Panc1 (cell line): ENCODE measurements at places on chromosomes 2 and 18. TPM values are rescaled to one million over a fixed set of nuclear protein-coding genes. Genes with fewer than 3 reads are reported as not detected.

The SNTG2 gene
- total RNA-seq, result not detected

The ALK gene
- not detected for total RNA-seq

The IER3IP1 gene
- 8.5 TPM for total RNA-seq

DNA sequence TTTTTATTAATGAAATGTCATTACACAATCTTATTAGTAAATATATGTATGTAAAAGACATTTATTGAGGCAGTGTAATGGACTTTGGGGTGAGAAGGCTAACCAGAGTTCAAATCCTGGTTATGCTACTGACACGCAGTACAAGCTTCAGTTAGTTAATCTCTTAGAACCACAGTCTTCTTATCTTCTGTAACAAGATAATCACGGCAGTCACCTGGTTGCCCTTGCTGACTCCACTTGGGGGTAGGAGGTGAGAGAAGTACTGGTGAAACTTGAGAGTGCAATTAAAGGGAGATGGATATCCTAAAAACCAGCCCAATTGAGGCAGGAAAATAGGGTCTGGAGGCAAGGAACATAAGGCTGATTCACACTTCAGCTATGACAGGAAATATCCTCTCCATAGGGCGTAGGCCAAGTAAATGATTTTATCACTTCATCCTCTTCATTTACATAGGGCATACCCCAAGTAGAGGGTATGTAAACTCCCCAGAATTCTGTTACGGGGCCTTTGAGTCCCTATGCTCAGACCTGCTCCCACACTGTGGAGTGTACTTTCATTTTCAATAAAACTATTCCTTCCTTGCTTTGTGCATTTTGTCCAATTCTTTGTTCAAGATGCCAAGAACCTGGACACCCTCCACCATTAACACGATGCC lies 21.3 kb downstream of the SKA1 start:
- no peak overlapping the region for H3K4me3 ChIP-seq
- DNase-seq, result no peak
- H3K36me3 ChIP-seq, result no peaks in the 10 kb centered on the region
- no peaks in the 10 kb centered on the region for H3K27me3 ChIP-seq

GRCh38 chr18:2997846-2998564 lies 14.9 kb downstream of the LPIN2 start:
- DNase-seq, result no peak
- H3K27me3 ChIP-seq, result no peaks in the 10 kb centered on the region
- peak overlapping the region; percentile 57; the same call in 1 of the 2 replicates for H3K27ac ChIP-seq
- H3K4me3 ChIP-seq, result no peak overlapping the region
- H3K4me1 ChIP-seq, result peaks cover 30% of the 10 kb centered on the region
- no peaks in the 10 kb centered on the region; the same call in 1 of the 2 replicates for H3K36me3 ChIP-seq

DNA sequence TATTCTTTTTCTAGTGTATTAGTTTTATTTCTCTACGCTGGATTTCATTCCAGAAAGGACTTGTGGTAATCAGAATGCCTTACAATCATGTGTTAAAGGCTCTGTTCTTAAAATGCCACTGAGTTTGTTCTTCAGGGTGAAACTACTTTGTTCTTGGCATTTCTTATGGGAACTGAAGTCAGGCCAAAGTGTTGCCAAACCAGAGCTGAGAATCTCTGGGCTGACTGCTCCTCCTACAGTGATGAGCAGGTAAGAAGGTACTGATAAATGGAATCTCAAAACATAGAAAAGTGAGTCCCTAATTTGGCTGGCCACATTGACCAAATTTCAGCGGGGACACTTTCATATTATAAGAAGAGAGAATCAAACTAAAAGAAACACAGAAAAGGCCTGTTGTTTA lies 55.1 kb upstream of the ZNF397 start:
- DNase-seq, result no peak
- H3K36me3 ChIP-seq, result no peaks in the 10 kb centered on the region
- H3K4me1 ChIP-seq, result no peaks in the 10 kb centered on the region

DNA sequence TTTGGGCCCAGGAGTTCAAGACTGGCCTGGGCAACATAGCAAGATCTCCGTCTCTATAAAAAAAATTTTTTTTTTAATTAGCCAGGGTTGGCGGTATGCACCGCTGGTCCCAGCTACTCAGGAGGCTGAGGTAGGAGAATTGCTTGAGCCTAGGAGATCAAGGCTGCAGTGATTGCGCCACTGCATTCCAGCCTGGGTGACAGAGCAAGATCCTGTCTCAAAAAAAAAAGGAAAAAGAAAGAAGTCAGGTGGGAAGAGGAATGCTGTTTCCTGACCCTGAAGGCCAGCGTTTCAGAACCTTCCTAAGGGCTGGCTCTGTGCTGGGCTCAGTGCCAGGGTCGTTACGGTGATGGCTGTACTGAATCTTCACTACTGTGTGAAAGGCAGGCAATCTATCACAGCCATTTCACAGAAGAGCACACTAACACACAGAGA lies 35.0 kb upstream of the AGAP1 start:
- H3K36me3 ChIP-seq, result no peaks in the 10 kb centered on the region
- H3K4me3 ChIP-seq, result no peak overlapping the region
- H3K27ac ChIP-seq, result no peak overlapping the region
- no peaks in the 10 kb centered on the region for H3K27me3 ChIP-seq
- DNase-seq, result no peak
- H3K4me1 ChIP-seq, result no peaks in the 10 kb centered on the region

DNA sequence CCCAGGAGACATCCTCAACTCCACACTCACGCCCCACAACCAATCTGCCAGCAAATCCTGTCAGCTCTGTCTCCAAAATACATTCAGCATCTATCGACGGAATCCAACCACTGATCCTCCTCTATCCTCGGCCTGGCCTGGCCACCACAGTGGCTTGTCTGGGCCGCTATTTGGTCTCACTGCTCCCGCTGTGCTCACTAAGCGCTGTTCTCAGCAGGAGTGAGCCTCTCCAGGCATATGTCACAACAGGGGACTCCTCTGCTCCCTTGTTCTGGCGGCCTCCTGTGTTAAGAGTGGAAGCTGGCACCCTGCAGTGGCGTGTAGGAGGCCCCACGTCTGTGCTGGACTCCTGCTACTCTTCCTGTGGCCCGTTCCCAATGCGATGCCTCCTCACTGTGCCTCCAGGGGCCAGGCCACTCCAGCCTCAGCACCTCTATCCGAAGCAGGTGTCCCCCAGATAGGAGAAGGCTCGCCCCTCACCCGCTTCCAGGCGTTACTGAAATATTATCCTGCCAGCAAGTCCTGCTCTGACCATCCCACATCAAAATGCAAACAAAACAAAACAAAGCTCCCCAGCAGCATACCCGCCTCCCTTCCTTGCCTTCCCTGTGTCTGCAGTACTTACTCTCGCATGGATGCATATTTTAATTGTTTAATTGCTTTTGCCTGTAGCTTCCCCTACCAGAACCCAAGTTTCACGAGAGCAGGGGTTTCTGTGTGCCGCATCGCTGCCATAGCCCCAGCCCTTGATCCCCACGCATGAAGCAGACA lies 39.9 kb downstream of the CENPO start:
- H3K36me3 ChIP-seq, result no peaks in the 10 kb centered on the region
- H3K4me1 ChIP-seq, result no peaks in the 10 kb centered on the region
- no peaks in the 10 kb centered on the region for H3K27me3 ChIP-seq
- no peak overlapping the region for H3K4me3 ChIP-seq
- no peak overlapping the region for H3K27ac ChIP-seq
- no peak for DNase-seq

DNA sequence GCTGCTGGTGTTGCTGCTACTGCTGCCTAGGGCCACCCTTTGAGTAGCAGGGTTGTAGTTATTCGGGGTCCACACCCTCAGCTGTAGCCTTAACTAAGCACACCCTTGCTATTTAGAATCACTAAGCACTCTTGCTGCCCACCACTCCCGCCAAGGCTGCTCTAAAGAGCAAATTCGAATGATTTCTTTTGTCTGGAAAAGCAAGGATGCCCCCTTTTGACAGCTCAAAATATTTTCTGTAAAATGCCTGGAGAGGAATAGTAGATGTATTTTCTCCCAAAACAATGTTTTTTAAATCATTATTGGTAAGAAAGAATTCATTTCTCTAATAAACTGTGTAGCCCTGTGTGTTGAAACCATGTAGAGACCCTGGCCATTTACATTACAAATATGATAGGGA lies 80.8 kb upstream of the PAPOLG start:
- no peak for DNase-seq
- no peaks in the 10 kb centered on the region for H3K36me3 ChIP-seq
- peaks cover 22% of the 10 kb centered on the region for H3K27me3 ChIP-seq
- no peaks in the 10 kb centered on the region for H3K4me1 ChIP-seq
- no peak overlapping the region for H3K4me3 ChIP-seq

DNA sequence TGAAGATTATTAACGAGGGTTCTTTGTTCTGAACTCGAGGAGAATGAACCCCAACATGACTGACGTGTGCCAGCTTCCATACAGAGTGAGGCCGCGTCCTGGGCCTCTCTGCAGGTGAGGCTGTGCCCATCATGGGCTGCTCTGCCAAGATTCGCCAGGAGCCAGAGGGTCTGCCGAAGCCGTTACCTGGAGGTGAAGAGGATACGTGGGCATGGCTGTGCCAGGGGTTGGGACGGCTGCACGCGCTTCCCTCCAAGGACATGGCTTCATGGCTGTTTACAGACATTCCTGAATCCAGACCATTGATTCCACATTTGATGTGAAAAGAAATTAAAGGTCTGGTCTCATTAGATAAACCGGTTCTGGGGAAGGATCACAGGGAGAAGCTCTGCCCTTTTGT lies 211.4 kb upstream of the SALL3 start:
- H3K4me3 ChIP-seq, result no peak overlapping the region
- no peak overlapping the region for H3K27ac ChIP-seq
- H3K4me1 ChIP-seq, result no peaks in the 10 kb centered on the region
- DNase-seq, result no peak
- no peaks in the 10 kb centered on the region for H3K36me3 ChIP-seq

GRCh38 chr2:206918263-206918662 lies 21.1 kb upstream of the CPO start:
- H3K27me3 ChIP-seq, result no peaks in the 10 kb centered on the region
- H3K36me3 ChIP-seq, result no peaks in the 10 kb centered on the region
- no peak overlapping the region for H3K27ac ChIP-seq
- no peak overlapping the region for H3K4me3 ChIP-seq
- no peak for DNase-seq

DNA sequence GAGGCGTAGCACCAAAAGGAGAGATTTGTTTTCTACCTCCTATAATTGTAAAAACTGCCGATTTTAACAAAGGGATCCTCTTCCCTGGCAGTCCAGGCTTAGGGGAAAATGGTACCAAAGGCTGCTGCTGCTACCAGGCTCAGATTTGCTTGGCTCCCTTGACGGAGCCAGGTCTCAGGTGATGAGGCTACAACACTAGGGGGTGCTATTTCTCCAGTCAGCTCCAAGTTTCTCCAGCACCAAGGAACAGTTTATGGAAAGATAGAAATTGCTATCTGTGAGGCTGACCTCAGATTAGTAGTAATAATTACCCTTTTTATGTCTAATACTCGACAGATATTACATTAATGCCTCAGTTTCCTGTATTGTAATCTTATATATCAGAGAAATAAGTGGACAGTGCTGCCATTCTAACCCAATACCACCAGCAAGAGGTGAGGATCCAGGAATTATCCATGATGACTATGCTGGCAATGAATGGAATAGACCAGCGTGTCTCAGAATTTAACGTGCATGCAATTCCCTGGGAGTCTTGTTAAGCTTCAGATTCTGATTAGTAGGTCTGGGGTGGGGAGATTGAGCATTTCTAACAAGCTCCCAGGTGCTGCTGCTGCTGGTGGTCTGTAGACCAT lies 111.3 kb downstream of the ESCO1 start:
- no peak overlapping the region for H3K4me3 ChIP-seq
- DNase-seq, result peak; percentile 22
- H3K36me3 ChIP-seq, result no peaks in the 10 kb centered on the region
- H3K27ac ChIP-seq, result no peak overlapping the region
- no peaks in the 10 kb centered on the region for H3K27me3 ChIP-seq

- no peaks in the 10 kb centered on the region for H3K36me3 ChIP-seq
- H3K27me3 ChIP-seq, result no peaks in the 10 kb centered on the region
- no peak for DNase-seq
- no peaks in the 10 kb centered on the region for H3K4me1 ChIP-seq
- no peak overlapping the region for H3K27ac ChIP-seq
- no peak overlapping the region for H3K4me3 ChIP-seq
These were observed 432.3 kb downstream of the STK39 start for GRCh38 chr2:167814881-167815718.

DNA sequence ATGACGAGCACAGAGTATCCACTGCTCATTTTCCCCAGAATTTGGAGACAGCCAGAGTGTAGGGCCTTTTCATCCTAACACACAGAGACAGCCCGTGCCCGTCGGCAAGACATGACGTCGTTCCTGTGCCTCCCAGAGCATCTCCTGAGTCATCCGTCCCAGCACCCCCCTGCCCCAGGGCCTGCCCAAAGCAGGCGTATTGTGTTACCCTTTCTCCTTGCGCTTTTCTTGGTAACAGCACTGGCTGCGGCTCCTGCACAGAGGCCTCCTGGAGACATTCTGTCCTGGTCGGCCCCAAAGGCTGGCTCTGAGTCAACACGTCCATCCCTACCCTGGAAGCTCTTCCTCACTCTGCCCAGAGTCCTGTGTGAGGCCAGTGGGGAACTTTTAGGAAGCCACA lies 217.1 kb downstream of the KLHL29 start:
- no peaks in the 10 kb centered on the region for H3K36me3 ChIP-seq
- no peaks in the 10 kb centered on the region for H3K27me3 ChIP-seq
- no peak overlapping the region for H3K27ac ChIP-seq
- H3K4me3 ChIP-seq, result no peak overlapping the region
- H3K4me1 ChIP-seq, result no peaks in the 10 kb centered on the region
- DNase-seq, result no peak

GRCh38 chr18:75109319-75109691 lies 99.6 kb downstream of the PTGR3 start:
- no peaks in the 10 kb centered on the region for H3K27me3 ChIP-seq
- H3K27ac ChIP-seq, result no peak overlapping the region
- DNase-seq, result no peak
- H3K36me3 ChIP-seq, result no peaks in the 10 kb centered on the region
- no peak overlapping the region for H3K4me3 ChIP-seq

DNA sequence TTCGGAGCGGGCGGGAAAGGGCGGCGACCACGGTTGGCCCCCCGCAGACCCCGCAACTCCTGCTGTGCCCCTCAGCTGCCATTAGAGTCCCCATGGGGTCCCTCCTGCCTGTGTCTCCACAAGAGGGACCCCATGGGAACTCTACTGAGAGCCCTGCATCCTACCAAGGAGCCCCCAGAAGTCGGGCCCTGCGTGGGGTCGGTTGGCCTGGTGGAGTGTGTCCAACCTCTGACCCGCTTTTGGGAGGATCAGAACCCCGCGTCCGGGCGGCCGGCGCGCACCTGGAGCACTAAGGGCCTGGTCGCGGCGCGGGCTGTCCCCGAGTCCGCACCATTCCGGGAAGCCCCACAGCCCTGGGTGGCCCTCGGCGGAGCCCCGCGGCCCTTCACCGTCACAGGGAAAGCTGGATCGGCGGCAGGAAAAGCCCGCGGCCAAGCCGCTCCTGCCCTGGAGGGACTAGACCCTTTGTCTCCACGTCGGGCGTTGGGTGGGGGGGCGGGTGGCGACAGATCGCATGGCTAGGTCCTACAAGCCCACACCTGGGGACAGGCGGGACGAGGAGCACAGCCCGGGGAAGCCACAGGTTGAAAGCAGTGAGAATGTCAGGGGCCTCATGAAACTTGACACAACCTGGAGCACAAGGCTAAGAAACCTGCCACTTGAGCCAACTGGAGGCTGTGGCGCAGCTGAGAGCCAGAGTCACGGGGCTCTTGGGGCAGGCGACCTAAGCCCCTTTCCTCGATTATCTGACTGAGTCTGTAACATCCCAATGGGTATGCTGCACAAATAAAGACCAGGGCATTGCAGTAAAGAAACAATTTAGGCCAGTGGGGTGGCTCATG lies 11.2 kb upstream of the CXXC1 start:
- no peaks in the 10 kb centered on the region for H3K4me1 ChIP-seq
- no peak for DNase-seq
- H3K4me3 ChIP-seq, result no peak overlapping the region
- H3K27ac ChIP-seq, result no peak overlapping the region
- no peaks in the 10 kb centered on the region for H3K27me3 ChIP-seq
